ENCODE measurements at places on chromosomes 2 and 18.

- no peak for DNase-seq
Measured at GRCh38 chr2:20621366-20622295, 29.3 kb downstream of the HS1BP3 start.

DNA sequence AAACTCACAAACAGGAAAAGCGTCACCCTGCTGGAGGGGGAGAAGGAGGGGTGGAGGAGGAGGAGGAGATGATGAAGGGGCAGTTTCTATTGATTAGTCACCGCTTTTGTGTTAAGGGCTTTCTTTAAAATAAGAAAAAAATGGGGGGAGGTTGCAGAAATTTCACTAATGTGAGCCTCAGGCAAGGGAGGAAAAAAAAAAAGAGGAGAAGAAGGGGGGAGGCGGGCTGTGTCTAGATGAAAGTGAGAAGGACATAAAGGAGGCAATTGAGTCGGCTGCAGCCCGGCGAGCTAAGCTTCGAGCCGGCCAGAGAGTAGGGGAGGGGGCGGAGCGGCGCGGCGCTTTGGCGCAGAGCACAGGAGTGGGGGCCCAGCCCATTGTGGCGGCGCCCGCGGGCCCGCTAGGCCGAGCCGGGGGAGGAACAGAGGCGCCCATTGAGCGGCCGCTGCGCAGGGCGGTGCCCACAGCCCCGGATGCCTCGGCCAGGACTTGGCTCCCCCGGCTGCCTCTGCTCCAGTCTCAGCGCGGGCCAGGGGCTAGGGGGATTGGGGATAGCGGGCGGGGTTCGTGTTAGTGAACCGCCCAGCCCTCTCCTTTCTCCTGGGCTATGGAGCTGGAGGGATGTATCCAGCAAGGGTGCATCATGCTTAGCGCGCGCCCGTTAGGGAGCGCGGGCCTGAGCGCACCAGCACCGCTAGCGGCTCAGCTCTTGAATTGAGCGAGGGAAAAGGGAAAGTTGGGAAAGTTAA is 7.9 kb downstream of the PAX3 start:
- no peak for DNase-seq

GRCh38 chr2:150860301-150860700 is 372.8 kb upstream of the RND3 start:
- DNase-seq: no peak

GRCh38 chr2:160608599-160608998 is 115.0 kb upstream of the RBMS1 start:
- DNase-seq: no peak

DNA sequence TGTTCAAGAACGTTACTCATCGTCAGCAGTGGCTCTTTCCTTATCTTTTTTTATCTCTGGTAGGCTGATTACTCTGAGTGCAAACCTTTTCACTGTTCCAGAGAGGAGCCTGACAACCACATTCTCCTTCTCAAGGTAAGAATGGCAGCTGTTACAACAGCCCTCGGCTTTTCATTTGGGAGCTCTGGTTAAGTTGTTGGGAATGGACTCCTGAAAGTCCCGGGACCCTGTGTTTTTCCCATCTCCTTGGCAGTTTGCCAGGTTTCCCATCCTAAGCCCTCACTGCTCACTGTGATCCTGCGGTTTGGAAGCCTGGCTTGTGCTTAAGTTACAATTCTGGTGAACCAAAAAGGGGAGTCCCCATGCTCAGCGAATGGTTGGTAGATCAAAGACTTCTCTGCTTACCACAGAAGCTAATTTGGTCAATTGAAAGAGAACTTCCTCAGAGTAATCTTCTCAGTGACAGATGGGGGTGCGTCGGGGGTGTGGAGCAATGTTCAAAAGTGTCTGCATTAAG is 122.3 kb downstream of the LYPD6B start:
- no peak for DNase-seq

DNA sequence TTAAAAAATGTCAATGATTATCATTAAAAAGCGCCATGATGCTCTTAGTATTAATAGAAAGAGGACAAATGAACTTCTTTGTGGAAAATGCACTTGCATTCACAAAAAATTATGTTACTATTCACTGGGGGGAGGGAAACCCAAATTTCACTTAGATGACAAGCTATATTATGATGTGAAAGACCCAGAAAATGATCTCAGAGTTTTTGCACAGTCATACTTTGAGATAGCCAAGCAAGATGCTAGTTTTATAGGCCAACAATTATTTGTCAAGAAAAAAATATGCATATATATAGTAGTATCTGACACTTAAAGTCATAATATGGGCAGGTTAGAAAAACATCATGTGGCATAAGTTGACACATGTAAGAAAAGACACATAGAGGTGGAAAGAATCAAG is 31.6 kb downstream of the COL5A2 start:
- no peak for DNase-seq

- DNase-seq: no peak
Measured at GRCh38 chr2:240467149-240467642, 31.7 kb downstream of the GPC1 start.

DNA sequence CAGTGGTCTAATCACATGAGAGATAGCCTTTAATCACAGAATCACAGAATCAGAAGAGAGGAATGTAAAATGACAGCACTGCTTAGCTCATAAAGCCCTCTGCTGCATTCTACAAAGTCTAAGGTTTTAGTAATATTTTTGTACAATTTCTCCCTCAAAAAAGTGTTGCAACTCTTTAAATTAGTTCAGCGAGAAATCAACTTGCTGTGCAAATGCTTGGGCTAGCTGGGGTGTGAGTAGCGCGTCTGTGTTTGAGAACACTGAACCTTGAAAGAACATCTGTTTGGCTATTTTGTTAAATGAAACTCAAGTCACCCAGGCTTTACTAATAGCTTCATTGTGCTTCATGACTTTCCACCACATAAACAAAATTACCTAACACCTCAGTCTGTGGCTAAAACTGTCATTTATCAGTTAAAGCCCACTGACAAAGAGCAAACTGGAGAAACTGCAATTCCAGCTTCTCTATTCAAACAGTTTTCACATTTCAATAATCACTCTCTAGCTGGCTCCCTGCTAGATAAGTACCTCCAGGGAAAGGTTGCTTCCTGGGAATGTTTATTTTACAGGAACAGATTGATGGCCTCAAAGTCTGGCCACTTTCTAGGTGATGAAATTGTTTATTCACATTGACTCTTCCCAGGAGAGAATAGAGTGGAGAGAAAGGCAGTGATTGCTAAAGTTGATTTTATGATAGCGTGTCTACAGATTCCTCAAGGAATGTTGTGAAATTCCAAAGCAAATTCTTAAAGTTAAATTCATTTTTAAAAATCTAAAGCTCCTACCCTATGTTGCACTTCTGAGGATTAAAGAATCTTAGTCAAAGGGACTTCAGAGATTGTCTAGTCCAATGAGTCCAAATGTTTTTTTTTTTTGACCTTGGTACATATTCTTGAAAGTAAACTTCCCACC is 36.0 kb upstream of the STAT1 start:
- DNase-seq: no peak
